HFF-Myc (cell line): ENCODE measurements at places on chromosomes 6 and 20.

GRCh38 chr6:63814459-63814858 lies 178.9 kb downstream of the PHF3 start:
- DNase-seq = no peak

GRCh38 chr20:5686384-5687105 lies 63.7 kb upstream of the SHLD1 start:
- no peak for DNase-seq

DNA sequence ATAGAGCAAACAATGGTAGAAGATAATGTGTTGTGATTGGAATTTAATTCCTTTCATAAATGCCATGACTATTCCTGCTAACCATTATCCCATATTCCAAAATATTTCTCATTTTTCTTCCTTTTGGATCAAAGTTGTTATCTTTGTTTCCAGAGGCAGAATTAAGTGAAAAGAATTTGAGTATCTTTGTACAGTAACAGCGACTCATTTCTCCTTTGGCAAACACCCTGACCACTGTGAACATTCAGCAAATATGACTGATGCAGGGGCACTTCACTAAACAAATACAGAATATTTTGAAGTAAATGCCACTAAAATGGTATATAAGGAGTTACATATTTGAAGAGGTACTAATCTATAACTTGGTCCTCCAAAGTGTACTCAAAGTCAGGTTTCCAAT lies 105.0 kb upstream of the LAMP5 start:
- DNase-seq = no peak

- no peak for DNase-seq
Observed at GRCh38 chr6:44285552-44286284, 15.5 kb downstream of the TMEM151B start.

DNA sequence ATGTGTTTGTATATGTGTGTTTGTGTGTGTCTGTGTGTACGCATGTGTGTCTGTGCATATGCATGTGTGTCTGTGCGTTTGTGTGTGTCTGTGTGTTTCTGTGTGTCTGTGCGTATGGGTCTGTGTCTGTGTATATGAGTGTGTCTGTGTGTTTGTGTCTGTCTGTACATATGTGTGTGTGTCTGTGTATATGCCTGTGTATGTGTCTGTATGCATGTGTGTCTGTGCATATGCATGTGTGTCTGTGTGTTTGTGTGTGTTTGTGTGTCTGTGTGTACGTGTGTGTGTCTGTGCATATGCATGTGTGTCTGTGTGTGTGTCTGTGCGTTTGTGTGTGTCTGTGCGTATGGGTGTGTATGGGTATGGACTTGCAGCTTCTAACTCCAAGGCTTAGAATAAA lies 174.0 kb upstream of the NOX3 start:
- DNase-seq = no peak

DNA sequence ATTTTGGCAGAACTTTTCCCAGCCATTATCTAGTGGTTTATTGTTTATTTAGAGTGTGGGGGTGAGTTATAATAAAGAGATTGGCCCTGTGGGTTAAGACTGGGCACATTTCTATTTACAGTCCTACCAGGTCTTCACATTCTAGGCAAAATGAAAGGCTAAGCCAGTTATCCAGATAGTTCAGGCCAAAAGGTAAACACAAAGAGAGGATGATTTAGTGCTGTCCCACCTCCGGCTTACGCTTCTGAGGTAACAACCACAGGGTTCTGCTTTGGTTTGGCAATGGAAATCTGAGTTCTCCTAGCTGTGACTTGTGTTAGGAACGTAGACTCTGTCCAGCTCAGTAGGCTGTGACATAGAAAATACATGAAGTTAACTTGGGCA lies 50.3 kb upstream of the PTPRK start:
- DNase-seq = no peak

DNA sequence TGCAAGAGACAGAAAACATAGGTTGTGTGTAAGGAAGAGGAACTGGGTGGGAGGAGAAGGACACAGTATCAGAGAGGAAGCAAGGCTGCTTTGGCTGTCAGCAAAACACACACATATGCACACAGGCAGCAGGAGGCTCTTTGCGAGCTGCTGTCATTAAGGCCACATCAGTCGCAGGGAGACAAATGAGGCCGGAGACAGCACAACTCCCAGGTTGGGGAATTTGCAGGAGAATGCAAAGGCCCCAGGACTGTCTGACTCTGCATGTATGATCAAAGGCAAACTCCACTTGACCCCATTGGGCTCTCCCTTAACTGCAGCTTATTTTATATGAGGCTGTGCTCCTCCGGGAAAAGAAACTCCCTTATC lies 35.3 kb downstream of the METTL24 start:
- DNase-seq = no peak

DNA sequence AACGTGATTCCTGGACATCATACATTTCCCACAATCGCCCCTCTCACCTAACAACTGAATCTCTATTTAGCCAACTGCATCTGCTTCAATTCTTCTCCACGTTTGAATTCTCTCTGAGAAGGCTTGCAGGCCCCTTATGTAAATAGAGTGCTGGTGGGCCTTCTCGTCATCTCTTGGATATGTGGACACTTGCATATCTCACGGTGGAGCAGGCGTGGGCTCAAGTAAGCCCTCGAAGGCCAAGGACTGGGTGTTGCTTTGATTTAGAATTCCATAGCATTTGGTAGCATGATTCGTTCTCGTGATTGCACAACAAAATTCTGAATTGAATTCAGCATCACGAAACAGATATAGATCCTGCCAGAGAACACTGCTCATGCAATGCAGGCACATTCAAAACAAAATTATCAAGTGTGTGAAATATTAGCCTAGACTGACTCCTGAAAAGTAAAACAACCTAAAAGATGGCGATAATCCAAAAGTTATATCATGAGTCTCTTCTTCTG lies 613.6 kb downstream of the TFAP2A start:
- DNase-seq = no peak

- DNase-seq = no peak
Observed at GRCh38 chr6:40293460-40294185, 293.5 kb downstream of the LRFN2 start.

- no peak for DNase-seq
Observed at GRCh38 chr6:21323577-21323976, 270.0 kb upstream of the SOX4 start.

GRCh38 chr6:149925974-149926777 lies 3.3 kb upstream of the RAET1G start:
- peak; percentile 54 for DNase-seq

DNA sequence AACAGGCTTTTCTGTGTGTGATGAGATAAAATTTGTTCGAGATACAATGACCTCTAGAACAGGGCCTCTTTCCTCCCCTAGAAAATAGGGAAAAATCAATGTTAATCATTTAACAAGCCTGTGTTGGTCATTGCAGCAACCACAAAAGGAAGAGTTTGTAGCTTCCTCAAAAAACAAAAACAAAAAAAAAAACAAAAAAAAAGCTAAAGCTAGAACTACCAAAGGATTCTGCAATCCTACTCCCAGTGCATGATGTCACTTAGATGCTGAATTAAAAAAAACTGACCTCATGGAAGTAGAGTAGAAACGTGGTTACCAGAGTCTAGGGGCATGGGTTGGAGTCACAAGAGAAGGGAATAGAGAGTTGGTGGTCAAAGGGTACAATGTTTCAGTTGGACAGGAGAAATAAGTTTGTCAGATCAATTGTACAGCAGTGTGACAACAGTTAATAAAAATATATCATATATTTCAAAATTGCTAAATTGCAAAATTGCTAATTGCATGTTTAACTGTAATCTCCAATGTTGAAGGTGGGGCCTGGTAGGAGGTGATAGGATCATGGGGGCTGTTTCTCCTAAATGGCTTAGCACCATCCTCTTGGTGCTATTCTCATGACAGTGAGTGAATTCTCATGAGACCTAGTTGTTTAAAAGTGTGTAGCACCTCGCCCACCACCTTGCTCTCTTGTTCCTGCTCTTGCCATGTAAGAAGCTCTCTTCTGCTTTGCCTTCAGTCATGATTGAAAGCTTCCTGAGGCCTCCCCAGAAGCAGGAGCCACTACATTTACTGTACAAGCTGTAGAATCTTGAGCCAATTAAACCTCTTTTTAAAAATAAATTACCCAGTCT lies 163.4 kb upstream of the SIM1 start:
- DNase-seq = no peak

DNA sequence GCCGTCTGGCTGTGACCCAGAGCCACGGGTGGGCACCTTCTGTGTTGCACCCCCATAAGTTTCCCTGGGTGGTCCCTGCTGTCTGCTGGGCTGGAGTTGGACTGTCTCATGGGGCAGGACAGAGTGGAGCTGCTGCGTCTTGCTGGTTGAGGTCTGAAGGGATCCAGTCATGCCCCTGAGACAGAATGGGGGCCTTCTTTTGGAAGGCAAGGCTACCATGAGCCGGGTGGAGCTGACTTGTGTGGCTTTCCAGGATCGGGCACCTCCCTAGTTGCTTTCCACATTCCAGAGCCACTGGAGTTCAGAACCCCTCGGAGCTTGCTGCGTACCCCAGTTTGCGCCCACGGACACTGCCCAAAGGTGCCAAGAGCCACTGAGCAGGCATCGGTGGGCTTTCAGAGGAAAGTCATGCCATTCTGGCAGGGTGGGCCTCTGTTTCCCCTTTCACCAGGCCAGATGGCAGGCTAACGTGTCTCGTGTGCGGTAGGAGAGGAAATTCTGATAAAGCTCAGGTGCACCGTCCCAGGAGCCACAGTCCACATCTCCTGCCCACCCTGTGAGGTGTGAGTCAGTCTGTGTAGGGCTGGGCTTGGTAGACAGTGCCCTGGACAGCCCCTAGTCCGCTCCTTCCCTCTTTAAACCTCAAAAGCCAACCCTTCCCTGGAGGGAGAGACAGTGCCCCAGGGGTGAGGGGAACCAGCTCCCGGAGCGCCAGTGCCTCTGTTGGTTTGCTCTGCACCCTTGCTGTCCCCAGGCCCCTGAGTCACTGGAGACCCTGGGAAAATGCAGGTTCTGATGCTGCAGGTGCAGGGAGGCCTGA lies 125.3 kb downstream of the SYCP2 start:
- DNase-seq = no peak

- no peak for DNase-seq
Observed at GRCh38 chr6:43760210-43761168, 9.5 kb upstream of the VEGFA start.

DNA sequence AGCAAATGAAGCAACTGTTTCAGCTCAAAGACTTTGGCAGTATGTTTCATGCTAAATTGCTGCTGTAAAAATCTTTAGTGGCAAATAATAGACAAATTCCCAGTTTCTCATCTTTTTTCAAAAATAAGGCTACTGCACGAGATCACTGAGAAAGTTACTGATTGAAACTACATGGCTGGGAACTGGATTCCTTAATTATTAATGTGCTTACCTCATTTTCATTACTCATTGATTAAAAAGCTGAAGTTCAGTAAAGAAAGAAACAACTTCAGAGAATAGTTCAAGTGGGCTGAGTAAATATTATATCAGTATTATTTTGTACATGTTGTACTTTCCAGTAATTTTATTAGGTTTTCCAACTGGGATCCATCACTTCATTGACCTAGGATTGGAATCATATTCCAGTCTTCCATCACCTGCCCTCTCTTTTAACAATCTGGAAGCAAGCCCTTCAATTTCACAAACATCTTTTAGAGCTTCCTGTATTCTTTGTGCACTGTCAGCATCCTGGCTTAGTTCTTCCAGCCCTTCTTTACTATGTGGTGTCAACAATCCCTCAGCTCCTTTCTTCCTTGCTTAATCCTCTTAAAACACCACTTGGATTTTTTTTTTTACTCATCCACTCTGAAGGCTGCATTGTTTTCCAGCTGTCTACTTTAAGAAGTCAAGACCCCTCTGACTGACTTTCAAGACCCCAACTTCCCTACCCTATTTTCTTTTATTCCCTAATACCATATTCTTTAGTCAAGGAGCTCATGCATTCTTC lies 4.3 kb downstream of the MEI4 start:
- no peak for DNase-seq

- no peak for DNase-seq
Observed at GRCh38 chr6:58419321-58419720, 1101.9 kb downstream of the PRIM2 start.
